RCC 7860 (cell line): ENCODE measurements at places on chromosomes 7 and 10.

- DNase-seq: no peak
These were observed 77.7 kb downstream of the TRRAP start for GRCh38 chr7:98955992-98956391.

- peak; percentile 45 for DNase-seq
These were observed 232.6 kb upstream of the AUTS2 start for GRCh38 chr7:69365651-69366192.

DNA sequence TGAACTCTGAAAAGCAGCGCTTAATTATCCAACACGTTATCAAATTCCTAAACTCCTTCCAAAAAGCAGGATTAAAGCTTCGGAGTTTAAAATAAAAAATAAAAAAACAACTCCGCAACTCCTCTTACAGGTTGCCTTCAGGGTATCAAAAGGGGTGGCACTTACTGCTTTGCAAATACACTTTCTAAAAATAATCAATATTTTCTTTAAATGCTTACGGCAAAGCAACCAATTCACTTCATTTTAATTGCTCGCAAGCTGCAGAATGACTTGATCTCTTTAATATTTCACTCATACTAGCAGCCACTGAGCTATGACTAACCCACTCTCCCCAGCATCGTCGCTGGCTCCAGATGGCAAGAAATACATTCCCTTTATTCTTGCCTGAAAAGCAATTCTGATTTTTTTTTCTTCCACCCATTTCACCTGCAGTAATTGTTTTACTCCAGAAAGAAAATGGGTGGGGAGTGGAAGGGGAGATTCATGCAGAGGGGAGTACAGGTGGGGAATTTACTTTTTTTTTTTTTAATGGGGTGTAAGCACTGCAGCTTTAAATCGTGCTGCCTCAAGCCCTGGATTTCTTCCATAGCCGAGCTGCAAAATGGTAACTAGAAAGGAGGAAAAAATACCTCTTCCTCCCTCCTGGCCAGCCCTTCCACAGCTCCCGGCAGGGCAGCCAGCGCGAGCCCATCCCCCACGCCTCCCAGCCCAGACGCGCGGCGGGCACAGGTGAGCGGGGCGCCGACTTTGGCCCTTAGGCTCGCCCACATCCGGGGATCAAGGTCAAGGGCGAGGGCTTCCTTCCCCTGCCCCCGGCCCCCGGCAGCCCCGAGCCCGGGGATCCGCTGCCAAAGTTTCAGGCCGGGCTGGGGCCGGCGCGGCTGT is 54.2 kb upstream of the FHIP2A start:
- peak; percentile 23 for DNase-seq

GRCh38 chr10:111578076-111578475 is 501.2 kb downstream of the ADRA2A start:
- DNase-seq: peak; percentile 83

- DNase-seq: no peak
These were observed 50.2 kb upstream of the PIK3CG start for GRCh38 chr7:106814887-106815286.

DNA sequence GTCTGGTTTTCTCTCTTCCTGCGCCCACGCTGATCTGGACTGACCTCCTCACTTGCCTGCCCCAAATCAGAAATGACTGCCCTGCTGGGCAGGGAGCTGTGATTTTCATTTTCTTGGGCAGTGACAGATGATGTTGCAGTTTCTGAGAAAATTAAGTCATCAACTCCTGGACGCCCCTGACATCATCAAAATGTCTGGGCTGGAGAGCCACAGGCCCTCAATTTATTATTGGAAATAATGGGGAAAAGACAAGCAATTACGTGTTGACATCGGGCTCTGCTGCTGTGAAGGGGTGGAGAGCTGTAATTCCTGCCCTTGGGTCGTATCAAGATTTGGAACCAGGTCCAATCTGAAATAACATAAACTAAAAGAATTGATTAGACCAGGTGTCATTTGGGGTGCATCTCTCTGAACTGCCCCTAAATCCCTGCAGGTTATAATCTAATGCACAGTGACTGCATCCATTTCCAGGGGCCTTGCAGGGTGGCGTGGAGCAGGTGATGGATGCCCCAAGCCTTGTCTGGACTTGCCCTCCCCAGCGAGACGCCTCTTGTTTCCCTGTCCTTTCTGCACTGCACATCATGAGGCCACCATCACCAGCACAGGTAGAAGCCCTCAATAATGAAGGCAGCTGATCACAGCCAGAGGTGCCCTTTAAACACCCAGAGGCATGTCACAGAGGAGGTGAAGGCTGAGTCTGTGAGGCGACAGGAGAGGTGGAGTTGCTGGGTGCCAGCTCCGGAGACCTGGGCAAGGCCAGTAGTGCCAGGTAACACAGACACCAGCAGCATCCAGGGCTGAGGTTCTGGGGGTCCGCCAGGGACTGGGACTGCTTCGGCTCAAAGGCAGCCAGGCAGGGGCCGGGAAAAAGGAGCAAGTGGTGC is 98.7 kb downstream of the HTR5A start:
- DNase-seq: no peak

- peak; percentile 71 for DNase-seq
These were observed 68.8 kb upstream of the GSDME start for GRCh38 chr7:24825931-24826661.

- DNase-seq: no peak
These were observed 28.9 kb downstream of the ADAP1 start for GRCh38 chr7:925601-926000.

- DNase-seq: no peak
These were observed 913.5 kb upstream of the GHITM start for GRCh38 chr10:83225781-83226180.

DNA sequence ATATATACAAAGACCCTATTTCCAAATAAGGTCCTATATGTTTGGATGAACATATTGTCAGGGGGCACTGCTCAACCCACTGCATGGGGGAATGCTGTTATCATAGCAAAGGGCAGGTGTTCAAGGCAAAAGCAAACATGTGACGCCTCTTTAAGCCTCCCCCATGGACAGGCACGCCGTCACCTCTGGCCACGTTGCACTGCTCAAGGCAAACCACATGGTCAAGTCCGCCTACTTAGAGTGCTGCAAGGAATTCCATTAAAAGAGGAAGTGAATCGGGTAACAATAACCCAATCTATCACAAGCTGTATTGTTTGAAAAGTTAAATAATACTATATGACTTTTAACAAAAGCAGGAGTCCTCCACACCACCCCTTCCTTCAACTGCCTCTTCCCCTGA is 8.8 kb upstream of the CALD1 start:
- no peak for DNase-seq
